T1000 (cell line): ENCODE measurements at places on chromosomes 16 and 17.

GRCh38 chr17:2883544-2884213 is 87.4 kb downstream of the RAP1GAP2 start:
- peak; percentile 62 for DNase-seq

- DNase-seq, result peak; percentile 15
These were observed 90.6 kb upstream of the CDH5 start for GRCh38 chr16:66275775-66276428.

DNA sequence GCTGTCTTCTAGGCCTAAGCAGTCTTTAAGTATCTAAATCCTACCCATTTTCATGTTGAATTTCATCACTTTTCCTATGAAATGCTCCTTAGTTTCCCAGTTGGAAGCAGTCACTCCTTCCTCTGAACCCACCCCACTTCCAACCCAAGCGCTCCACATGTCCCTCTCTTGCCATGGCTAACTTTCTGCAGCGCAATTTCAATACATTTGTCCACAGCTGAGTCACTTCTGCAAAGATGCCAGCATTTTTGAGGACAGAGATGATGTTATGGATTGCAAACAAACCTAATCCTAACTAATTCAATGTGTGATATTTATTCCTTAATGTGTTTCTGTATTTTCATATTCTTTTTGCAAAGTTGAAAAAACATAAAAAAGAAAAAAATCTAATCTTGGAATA is 71.7 kb downstream of the HLF start:
- DNase-seq, result no peak

DNA sequence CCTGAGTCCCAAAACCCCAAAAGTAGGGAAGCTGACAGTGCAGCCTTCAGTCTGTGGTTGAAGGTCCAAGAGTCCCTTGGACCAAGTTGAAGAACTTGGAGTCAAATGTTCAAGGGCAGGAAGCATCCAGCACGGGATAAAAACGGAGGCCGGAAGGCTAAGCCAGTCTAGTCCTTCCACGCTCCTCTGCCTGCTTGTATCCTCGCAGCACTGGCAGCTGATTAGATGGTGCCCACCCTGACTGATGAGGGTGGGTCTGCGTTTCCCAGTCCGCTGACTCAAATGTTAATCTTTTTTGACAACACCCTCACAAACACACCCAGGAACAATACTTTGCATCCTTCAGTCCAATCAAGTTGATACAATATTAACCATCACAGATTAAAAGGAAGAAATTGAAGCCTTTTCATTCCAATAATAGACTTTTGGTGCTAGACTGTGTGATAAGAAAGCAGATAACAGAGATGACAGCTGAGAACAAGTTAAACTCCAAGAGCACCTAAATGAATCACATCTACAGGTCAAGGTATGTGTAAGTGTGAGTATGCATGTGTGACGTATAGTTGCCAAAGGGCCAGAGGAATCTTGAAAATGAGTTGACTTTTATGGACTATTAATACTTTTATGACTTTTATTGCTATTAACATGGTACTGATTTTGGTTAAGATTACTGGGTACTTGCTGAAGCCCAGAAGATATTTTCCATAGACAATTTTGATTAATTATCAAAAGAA is 933.5 kb upstream of the SOX9 start:
- DNase-seq, result no peak

GRCh38 chr16:6206080-6206479 is 1108.5 kb upstream of the EEF2KMT start:
- no peak for DNase-seq

DNA sequence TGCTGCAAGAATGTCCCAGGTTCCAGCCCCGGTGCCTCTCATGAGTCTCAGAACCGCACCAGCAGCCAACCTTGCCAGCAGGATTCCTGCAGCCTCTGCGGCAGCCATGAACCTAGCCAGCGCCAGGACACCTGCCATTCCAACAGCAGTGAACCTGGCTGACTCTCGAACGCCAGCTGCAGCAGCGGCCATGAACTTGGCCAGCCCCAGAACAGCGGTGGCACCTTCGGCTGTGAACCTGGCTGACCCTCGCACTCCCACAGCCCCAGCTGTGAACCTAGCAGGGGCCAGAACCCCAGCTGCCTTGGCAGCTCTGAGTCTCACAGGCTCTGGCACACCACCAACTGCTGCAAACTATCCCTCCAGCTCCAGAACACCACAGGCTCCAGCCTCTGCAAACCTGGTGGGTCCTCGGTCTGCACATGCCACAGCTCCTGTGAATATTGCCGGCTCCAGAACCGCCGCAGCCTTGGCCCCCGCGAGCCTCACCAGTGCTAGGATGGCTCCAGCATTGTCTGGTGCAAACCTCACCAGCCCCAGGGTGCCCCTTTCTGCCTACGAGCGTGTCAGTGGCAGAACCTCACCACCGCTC is 9.8 kb downstream of the ELOB start:
- no peak for DNase-seq

GRCh38 chr16:85996843-85997242 is 97.9 kb downstream of the IRF8 start:
- no peak for DNase-seq

DNA sequence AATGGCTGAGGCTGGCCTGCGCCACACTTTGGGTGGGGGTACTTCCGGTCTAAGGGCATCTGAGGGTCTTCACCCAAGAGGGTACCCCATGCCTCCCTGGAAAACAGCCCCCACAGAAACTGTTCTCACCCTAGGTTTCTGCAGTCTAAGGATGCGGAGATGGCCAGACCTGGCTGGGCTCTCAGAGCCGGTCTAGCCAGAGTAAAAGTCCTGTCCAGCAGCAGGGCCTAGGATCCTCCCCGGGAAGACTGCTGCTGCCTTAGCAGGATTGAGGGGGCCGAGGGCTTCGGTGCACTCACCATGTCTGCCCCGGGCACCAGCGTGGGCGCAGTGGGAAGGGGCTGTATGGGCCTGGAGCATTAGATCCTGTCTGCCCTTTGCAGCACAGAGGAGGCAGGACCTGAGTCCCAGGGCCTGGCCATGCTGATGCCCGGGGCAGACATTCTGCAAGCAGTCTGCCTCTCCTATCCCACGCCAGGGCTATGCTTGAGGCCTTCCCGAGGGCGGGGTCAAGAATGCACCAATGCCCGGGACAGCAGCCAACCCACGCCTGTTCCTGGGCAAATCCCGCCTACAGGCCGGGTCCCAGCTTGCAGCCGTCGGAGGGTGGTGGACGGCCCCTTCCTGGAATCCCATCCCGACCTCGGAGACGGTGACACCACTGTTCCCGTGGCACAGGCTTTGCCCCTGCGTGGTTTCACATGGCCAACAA is 54.7 kb downstream of the CBFA2T3 start:
- no peak for DNase-seq

- no peak for DNase-seq
These were observed 5.3 kb downstream of the CTNS start for GRCh38 chr17:3641717-3642486.

GRCh38 chr16:66612422-66612821 is 7.9 kb downstream of the CMTM3 start:
- no peak for DNase-seq

DNA sequence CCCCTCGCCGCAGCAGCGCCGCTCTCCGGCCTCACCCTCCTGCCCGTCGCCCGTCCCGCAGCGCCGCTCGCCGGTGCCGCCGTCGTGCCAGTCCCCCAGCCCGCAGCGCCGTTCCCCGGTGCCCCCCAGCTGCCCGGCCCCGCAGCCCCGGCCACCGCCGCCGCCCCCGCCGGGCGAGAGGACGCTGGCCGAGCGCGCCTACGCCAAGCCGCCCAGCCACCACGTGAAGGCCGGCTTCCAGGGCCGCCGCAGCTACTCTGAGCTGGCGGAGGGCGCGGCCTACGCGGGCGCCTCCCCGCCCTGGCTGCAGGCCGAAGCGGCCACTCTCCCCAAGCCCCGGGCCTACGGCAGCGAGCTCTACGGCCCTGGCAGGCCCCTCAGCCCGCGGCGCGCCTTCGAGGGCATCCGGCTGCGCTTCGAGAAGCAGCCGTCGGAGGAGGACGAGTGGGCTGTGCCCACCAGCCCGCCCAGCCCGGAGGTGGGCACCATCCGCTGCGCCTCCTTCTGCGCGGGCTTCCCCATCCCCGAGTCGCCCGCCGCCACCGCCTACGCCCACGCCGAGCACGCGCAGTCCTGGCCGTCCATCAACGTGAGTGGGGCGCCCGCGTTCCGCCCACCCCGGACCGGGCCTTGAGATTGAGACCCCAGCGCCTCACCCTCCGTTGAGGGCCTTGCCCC is 15.0 kb downstream of the TBKBP1 start:
- no peak for DNase-seq

GRCh38 chr17:50184611-50185398 is 16.6 kb downstream of the COL1A1 start:
- DNase-seq, result no peak

DNA sequence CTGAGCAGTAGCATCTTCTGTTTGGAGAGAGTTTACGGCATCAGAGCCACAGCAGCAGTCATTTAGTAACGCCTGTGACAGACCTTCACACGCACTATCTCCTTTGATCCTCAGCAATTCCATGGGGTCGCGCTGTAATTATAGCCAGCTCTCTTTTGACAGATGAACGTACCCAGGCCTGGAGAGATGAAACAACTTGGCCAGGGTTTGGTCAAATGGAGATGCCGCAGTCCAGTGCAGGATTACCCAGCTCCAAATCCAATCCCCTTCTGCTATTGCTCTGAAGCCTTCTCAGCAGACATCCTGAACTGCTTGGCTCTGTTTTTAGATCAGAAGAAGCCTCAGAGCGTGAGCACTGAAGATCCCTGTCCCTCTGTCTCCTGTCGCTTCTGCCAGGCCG is 83.9 kb downstream of the SOX9 start:
- DNase-seq, result no peak

DNA sequence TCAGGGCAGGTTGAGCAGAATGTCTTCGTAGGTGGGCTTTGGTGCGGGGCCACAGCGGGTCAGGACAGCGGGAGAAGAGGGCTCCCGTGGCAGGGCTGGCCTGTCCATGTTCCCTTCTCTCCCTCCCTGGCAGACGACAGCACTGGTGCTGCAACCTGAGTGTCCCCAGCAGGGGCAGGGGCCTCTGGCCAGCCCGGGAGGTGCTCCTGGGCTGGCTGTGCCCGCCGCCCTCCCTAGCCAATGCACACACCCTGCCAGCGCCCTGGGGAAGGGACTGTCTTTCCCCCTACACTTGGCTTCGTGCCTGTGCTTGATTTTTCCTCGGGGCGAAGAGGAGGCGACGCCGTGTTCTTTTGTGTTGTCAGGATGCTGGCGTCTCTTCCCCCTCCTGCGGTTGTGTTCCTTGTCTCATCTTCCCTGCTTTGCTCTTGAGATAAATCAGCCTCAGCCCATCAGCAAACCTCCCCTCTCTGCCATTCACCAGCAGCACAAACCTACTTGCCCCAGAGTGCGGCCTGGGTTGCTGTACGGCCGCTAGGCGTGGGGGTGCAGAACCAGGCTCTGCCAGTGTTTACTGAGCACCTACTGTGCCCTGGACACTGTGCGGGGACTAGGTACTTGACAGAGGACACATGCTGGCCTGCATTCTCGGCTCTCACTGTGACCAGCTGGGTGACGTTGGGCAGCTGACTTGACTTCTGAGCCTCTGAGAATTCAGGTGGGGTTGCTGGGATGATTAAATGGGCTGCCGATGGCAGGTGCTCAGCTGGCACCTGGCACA is 237.3 kb upstream of the CIBAR2 start:
- DNase-seq, result no peak

DNA sequence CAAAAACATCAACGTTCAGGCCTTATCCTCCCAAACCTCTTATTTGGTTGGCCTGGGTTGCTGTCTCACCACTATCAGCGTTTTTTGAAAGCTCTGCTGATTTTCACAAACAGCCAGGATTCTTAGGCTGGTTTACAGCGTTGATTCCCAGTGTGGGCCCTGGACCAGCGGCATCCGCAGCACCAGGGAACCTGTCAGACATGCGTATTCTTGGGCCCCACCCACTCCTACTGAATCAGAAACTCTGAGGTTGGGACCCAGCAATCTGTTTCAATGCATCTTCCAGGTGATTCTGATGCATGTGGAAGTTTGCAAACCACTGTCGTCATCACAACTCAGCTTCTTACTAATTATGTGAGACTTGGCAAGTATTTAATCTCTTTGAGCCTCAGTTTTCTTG is 58.5 kb downstream of the RGS9 start:
- no peak for DNase-seq

DNA sequence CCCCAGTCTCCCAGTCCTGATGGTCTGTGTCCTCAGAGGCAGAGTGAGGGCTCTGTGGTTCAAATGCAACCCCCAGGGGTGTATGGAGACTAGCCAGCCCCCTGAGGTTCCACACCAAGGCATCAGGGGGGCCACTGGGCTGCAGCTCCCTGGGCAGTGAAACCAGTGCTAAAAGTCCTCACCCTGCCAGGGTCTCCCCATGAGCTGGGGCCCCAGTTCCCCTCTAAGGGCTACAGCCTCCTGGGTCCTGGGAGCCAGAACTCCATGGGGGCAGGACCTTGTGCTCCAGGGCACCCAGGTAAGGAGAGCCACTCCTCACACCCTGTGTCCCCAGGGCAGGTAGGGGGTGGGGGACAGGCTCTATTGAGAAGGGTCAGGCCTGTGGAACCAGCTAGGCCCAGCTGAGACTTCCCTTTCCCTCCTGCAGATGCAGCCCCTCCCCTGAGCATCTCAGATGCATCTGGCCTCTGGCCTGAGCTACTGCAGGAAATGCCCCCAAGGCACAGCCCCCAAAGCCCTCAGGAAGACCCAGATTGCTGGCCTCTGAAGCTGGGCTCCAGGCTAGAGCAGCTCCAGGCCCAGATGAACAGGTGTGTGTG is 6.4 kb upstream of the DCAF7 start:
- no peak for DNase-seq

- no peak for DNase-seq
These were observed 57.2 kb downstream of the NUP93 start for GRCh38 chr16:56787167-56787566.
